ENCODE measurements at places on chromosomes 7 and 10.
A peak's percentile ranks its signal among the peaks of the same experiment; 100 is the strongest.

DNA sequence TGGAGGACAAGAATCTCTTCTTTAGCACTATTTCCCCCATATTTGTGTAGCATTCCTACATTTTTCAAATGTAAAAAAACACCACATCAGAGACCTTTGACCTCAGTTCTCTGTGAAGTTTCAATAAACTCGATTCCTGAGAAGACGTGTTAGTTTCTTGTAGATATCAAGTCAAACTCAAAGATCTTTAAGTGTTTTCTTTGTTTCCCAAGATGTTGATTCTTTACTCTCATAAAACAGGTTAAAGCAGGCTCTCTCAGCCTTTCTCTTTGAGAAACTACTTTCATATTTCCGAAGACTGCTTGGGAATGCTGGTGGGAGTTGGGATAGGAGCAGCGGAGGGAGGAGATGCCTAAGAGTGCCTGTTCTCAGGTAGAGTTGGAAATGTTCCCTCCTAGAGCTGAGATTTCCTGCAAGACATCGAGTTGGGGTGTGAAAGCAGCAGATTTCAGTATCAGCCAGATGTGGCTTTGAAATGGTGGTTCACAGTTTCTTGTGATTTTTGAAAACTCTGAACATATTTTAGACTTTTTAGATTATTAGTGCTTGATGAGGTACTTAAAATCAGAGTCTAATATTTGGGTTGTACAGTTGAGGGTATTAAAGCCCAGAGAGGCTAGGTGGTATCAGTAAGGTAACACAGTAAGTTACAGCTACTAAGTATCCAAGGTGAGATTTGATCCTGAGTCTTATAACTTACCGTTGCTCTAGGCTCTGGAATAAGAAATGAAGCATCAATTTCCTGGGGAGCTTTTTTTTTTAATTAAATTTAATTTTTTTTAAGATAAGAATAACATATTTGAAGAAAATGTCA, 13.9 kb downstream of the ADK start:
- no peak for DNase-seq

- no peak for DNase-seq
Measured at GRCh38 chr10:104321226-104321625, 17.0 kb downstream of the ITPRIP start.

DNA sequence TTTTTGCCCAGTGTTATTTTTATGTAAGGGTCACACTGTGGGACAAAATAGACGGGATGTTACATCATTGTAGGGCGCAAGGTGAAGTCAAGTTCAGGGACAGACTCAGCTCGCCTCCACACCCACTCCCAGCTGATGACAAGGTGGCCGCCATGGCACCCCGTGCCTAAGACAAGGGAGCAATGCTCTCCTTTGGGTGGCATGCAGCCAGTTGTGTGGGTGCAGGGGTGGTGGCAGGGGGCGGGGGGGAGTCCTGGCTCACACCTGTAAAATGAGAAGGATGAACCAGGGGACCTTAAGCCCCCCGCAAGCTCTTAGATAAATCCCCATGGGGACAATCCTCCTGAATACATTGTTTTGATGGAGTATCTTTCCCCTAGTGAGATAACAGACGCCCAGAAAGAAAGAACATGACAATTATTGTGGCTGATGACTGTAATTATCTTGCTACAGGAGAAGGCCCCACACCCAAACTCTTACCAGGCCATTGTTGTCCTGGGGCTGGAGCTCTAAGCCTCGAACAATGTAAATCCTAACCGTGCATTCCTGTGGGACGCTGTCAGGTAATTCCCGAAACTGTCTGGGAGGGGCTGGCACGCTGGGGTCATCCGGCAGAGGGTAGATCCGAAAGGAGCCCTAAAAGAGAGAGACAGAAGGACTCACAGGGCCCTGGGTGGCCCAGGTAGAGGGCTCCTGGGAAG, 148.7 kb downstream of the MYOF start:
- DNase-seq: no peak

DNA sequence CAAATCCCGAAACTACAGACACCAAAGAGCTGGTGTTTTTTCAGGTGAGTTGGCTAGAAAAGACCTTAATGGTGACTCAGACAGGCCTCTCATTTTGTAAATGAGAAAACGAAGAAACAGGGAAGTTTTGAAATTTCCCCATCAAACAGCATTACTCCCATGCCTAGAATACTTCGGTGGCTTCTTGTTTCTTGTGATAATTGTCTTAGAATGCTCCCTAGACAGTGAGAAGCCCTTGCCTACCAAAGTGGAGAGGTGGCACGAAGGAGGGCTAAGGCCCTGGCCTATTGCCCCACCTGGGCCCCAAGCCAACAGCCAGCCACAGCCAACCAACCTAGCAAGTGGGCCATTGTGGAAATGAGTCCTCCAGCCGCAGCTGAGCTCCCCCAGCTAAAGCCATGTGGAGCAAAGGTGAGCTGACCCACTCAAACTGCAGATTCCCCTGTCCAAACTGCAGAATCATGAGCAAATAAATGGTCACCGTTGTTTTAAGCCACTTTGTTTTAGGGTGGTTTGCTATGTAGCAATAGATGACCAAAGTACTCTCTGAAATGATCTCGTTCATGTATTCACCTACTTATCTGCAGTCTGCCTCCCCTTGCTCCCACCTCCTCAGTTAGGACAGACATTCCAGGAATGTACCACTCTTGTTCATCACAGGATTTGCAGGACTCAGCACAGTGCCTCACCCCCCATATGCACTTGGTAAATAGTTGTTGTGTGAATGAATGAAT, 97.7 kb upstream of the FGFR2 start:
- no peak for DNase-seq

DNA sequence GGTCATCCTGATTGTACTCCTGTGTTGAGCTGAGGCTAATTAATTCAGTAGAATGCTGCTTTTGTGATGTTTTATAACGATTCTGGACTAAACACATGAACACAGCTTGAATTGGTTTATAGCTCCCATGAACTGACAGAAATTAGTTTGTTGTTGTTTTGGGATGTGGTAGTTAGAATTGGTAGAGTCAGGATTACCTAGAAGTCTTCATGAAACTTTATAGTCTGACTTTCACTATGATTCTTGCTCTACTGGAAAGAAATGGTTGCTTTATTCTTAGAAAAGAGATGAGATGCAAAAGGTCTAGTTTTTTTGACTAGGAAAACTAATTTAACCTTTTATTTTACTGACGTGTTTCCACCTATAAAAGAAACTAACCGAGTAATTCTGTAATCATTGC, 23.4 kb upstream of the TRUB1 start:
- no peak for DNase-seq

- no peak for DNase-seq
Measured at GRCh38 chr7:69613846-69614245, 15.6 kb downstream of the AUTS2 start.

DNA sequence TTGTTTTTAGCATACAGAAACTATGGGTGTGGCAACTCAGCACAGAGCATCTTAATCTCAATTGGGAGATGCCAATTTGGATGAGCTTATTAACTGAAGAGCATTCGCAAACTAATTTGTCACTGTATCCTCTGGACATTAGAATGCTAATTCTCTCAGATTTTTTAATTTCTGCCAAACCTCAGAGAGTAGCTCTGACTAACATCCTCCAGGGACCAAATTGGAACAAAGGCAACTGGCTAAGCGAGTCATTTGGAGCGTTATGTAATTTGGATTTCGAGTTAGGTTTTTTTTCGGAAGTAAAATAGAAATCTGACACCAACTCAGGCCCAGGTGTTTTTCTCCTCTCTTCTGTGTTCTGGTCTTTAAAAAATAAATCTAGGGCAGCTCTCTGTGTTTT, 201.9 kb downstream of the BMPER start:
- DNase-seq: no peak

DNA sequence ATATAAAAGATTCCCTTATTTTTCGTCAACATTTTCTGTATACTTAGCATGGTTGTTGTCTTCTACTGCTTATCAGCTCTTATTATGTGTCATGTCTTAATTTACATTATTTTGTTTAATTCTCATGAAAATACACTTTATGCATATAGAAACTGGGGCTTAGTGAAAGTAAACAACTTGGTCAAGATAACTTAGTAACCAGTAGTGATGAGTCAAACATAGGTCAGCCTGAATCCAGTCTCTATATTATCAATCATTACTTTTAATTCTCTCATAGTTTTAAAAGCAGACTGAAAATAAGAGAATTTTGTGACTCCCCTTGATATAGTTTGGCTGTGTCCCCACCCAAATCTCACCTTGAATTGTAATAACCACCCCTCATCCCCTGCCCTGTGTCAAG, 119.6 kb upstream of the TPK1 start:
- no peak for DNase-seq

- no peak for DNase-seq
Measured at GRCh38 chr10:124627866-124628675, 116.1 kb downstream of the FAM53B start.

GRCh38 chr7:5477126-5477525, 53.5 kb upstream of the TNRC18 start:
- no peak for DNase-seq

- DNase-seq: no peak
Measured at GRCh38 chr10:2476218-2476811, 591.0 kb upstream of the PFKP start.

- peak; percentile 24 for DNase-seq
Measured at GRCh38 chr10:112744181-112745096, 205.6 kb upstream of the TCF7L2 start.

DNA sequence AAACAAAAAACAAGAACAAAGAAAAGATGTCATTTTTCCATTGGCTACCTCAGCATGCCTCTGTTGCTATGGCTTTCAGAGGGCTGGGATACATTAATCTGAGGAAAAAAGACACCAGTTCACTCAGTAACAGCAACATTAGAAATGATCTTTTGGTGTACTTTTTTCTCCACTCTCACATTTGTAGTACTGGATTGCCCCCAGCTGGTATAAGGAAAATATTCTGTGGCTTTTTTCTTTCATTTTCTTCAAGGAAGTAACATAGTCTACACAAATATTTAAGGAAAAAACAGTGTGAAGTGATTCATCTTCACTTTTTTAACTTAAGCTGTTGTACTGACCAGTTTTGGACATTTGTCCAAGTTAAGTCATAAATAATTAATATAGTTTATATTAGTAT, 482.3 kb downstream of the SORCS1 start:
- DNase-seq: no peak

DNA sequence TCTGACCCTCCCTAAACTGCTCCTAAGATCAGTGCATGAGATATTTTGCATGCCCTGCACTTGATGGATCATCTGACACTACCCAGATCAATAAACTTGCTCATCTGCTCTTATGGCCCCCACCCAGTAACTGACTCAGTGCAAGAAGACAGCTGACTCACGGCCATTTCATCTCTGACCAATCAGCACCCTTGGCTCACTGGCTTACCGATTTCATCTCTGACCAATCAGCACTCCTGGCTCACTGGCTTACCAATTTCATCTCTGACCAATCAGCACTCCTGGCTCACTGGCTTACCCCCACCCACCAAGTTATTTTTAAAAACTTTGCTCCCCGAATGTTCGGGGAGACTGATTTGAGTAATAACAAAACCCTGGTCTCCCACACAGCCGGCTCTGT, 37.2 kb upstream of the OPTN start:
- DNase-seq: no peak

GRCh38 chr10:49600046-49600445, 10.1 kb upstream of the SLC18A3 start:
- no peak for DNase-seq

DNA sequence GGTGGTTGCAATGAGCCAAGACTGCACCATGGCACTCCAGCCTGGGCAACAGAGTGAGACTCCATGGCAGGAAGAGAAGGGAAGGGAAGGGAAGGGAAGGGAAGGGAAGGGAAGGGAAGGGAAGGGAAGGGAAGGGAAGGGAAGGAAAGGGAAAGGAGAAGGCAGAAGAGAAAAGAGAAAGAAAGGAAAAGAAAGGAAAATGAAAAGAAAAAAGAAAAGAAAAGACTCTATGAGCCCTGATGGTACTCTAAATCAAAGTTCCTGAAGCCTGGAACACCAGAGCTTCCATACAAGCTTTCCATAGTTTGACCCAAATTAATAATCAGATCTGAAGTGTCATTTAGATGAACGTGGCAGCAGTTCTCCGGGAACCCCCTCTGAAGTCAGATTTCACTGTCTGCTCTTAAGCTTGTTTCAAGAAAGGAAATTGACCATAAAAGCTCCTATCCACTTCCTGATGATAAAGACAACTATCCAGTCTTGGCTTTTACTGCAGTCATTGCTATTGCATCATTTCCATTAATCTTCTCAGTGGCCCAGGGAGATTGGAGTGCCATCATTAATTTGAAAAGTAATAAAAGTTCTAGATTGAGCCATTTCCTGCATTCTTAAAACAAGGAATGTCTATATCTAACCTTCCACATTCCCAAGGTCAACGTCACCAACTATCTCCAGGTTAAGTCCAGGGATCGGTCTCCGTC, 44.2 kb upstream of the FRMD4A start:
- no peak for DNase-seq

- DNase-seq: peak; percentile 62
Measured at GRCh38 chr7:30750683-30751650, 968 bp upstream of the INMT start.

DNA sequence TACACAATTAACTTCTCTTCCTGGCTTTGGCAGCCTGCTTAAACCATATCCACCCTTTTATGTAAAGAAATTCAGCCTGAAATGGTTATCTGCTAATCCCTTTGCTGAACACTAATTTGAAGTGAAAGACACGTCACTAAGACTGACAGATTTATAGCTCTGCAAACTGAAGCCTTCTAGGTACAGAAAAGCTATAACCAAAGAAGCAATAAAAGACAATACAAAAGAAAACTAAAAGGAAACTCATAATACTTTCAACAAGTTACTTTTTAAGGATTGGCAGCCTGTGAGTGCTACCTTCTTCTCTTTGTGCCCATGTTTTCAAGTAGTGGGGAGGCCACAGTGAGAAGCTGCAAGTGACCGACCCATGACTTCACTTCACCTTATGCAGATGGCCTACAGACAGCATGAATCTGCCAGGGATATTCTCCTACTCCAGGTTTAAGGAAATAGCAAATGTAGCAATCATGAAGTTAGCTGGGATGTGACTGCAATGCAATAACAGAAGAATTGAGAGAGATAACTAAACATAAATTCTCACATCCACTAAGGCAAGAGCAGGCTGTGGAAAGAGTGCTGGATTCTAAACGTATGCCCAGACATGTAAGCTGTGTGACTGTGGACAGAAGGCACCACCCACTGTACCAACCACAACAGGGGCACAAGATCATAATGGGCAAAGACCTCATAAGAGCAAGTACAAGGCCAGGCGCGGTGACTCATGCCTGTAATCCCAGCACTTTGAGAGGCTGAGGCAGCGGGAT, 10.7 kb upstream of the SPOCK2 start:
- DNase-seq: no peak

DNA sequence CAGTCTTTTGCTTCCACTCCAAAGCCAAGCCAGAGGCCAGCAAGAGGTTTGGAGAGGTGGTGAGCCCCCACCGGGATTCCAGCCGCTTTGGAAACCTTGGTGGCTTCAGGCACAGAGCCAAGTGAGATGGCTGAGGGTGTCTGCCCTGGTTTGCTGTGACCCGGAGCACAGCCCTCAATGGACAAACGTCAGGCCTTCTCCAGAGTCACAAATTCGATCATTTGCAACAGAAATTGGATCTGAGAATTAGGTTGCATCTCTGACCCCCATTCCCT, 885 bp upstream of the NKX1-2 start:
- DNase-seq: no peak

- DNase-seq: no peak
Measured at GRCh38 chr7:99560834-99561736, 2.6 kb downstream of the ZNF655 start.

GRCh38 chr7:917255-918117, 37.0 kb downstream of the ADAP1 start:
- peak; percentile 13 for DNase-seq

- DNase-seq: no peak
Measured at GRCh38 chr7:132261327-132262159, 314.7 kb downstream of the PLXNA4 start.

GRCh38 chr7:78173666-78174065, 375.1 kb downstream of the PHTF2 start:
- no peak for DNase-seq

GRCh38 chr10:112887968-112888367, 62.1 kb upstream of the TCF7L2 start:
- DNase-seq: no peak

All from transverse colon (tissue), 4 donors.